ENCODE measurements at places on chromosomes 2 and 18.
A peak's percentile ranks its signal among the peaks of the same experiment; 100 is the strongest.

- no peak for DNase-seq
Measured at GRCh38 chr2:136086253-136087016, 31.5 kb downstream of the CXCR4 start.

DNA sequence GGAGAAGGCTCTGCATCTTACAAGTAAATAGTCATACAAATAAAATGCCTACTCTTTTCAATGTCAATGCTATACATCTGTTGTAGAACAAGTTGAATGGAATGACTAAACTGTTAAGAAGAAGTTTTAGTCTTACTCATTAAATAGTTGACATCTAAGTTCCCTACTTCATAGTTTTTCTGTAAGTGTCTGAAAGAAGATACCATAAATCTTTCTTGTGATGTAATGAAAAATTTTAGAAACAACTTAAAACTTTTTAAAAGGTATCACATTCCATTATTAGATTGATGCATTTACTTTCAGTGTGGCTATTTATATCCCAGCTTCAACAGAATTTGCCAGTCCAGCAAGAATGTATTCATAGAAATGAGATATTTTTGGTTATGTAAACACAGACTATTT lies 185.2 kb upstream of the EPC2 start:
- DNase-seq: no peak

DNA sequence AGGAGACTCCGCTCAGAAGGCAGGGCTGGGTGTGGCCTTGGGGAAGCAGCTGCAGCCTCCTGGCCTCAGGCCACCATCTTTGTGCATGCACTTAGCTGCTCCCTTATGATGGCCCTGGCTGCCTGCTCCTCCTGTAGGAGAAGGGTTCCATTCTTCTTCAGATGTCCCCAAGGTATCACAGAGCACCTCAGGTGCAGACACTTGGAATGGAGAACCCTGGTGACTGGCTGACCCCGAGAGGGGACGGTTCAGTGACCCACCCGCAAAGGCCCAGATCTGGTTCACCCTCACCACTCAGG lies 9.6 kb downstream of the GPAT2 start:
- DNase-seq: no peak

GRCh38 chr18:79317703-79318102 lies 78.0 kb upstream of the NFATC1 start:
- peak; percentile 40 for DNase-seq

DNA sequence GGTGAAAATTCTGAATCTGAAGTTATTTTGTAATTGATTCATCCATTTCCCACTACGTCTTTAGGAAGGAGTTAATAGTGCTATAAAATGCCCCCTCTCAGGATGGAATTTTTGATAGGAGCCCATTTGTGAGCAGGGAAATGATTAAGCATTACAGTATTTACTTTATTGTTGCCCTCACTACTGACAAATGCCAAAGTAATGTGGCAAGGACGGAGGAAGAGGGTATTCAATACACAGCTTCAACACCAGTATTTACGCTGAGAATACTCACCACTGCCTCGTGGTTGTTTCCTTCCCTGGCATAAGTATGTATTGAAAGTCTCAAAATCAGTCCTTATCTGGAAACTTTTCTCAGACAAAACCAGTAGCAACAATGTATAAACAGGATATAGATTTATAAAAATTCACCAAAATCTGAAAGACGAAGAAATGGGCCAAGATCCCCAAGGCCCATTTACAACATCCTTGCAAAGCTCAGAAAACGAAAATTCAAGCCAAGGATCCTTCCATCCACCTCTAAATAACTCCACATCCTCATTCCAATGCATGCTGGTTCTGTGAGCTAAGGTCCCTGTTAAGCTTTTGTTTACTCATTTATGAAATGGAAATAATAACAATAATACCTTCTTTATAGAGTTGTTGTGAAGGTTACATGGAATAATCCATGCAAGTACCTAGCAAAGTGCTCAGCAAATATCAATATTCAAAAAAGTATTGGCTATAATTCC lies 29.3 kb downstream of the FEZ2 start:
- peak; percentile 13 for DNase-seq

GRCh38 chr2:199596549-199596948 lies 138.8 kb upstream of the SATB2 start:
- DNase-seq: no peak

DNA sequence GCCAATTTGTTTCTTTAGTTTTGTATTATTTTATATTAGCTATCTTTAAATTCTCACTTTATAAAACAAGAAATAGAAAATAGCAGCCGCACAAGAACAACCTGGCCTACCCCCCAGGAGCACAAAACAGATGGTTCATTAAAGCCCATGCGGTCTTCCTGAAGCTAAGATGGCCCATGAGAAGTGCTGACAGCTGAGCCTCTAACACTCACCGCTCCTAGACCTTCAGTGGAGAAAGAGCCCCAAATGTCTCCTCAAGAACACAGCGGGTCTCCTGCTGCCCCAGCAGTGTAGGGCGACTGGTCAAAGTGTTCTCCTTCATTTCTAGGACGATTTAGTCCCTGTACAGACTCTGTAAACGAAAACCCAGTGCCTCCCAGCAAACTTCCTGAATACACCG lies 45.1 kb downstream of the LPIN2 start:
- DNase-seq: no peak

All from smooth muscle cell of the brain vasculature (primary cell).